ENCODE measurements at places on chromosomes 2 and 18. TPM values are rescaled to one million over a fixed set of nuclear protein-coding genes. Genes with fewer than 3 reads are reported as not detected.

DNA sequence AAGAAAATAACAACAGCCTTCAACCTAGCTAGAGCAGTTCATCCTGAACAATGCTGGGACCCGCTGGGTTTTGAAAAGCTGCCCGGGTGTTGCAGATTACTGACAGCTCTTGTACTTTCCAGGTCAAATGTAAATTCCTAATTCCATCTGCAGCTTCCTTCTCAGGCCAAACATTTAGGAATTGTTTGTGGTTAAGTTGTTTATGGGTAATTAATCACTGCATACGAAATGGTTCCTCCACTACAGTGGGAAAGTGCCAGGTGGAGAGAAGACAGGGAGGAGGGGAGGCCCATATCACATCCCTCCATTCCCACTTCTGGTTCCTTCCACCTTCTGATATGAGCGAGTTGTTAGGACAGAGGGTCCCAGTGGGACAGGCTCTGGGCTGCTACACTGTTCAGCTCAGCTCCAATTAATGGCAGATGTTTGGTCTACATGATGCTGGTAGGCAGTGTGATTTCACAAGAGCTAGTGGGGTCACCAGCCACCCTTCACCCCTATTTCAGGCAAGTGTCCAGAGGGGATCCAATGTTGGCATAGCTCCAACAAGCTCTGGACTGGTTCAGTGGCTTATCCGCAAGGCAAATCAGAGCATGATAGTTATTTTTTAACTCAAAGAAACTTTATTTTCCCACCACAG, 112.9 kb upstream of the ACAA2 start:
- no peak for DNase-seq

DNA sequence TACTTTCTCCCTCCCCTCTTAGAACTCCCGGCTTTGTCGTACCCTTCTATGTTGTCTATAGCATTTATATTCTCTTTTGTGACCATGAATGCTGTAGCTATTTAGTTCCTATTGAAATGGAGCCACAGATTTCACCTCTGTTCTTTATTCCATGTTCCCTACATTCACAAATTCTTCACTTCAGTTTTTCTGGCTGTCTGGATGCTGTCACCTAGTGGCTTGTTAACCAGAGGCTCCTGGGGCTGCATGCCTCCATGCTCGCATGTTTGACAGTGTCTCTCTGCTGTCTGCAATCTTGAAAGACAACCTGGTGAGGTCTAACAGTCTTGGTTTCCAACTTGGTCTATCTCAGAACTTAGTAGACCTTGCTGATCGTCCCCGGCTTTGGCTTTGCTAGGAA, 48.2 kb downstream of the CFAP221 start:
- DNase-seq: no peak

- DNase-seq: no peak
These were observed 321.2 kb upstream of the FANCL start for GRCh38 chr2:58562276-58562675.

DNA sequence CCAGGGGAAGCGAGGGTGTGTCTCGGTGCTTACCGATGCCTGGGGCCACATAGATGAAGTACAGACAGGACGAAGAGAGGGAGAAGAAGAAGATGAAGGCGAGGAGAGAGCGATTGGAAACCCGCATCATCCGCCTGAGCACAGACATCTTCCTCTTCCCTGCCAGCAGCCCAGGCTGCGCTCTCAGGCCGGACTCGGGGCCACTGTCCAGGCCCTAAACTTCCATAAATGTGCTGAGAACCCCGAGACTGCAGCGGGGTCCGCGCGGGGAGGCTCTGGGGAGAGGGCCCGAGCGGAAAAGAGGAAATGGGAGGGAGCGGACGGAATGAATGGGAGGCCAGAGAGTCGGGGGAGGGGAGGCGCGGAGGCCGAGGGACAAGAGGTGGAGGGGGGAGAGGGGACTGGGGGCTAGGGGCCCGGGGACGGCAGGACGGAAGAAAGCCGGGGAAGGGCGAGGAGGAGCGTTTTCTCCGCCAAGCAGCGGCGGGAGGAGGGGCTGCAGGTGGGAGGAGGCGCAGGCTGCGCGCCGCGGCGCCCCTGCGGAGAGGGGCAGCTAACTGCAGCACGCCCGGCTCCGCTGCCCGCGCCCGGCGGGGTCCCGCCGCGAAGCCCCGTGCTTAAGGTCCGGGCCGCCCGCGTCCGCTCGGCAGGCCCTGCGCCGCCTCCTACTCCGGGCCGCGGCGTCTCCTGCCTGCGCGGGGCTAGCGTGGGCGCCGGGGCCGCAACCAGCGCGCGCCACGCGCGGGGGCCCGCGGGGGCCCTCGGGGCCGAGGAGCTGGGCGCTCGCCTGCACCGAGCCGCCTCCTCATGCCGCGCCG, at the start of gene B4GALT6:
B4GALT6 (minus strand) TSS at position 303 of the 818 bp plus-strand sequence; CDS start at position 148, 155 bp downstream.
- peak; percentile 43 for DNase-seq

- DNase-seq: no peak
These were observed 22.3 kb upstream of the CAVIN2 start for GRCh38 chr2:191869178-191869577.

Gene DYNAP
- not detected for polyA plus RNA-seq

Gene SP3
- polyA plus RNA-seq: 71.9 TPM

- DNase-seq: no peak
These were observed 59.5 kb downstream of the DPYSL5 start for GRCh38 chr2:26907416-26907815.

- DNase-seq: no peak
These were observed 92.7 kb downstream of the PIK3C3 start for GRCh38 chr18:42047721-42048120.

Gene FLACC1
- 1.1 TPM for polyA plus RNA-seq

DNA sequence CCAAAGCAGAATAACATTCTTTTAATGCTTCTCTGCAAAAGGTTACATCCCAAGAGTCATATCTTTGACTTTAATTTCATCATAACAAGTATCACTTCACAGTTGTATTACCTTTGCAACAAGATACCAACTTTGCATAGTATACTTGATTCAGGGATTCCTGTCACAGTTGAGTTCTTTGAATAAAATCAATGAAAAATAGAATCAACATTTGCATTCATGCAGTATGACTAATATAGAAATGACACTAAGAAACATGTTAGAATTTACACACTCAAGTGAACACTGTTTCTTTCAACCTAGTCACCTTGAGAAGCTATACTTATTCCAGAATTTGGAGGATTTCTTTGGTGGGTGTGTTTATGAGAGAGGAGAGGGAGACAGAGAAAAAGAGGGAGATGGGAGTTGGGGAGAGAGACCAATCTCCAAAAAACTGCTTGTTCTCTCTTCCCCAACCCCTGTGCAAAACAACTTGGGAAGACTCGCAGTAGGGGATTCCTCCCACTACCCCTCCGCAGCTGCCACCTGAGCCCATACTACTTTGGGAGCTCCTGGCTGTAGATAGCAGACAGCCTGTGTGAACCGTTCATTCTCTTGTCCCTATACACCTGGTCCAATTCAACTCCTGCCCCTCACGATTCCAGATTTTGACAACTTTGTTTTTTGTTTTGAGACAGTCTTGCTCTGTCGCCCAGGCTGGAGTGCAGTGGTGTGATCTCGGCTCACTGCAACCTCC, 57.7 kb downstream of the PELI1 start:
- no peak for DNase-seq

GRCh38 chr2:2482851-2483250, 151.8 kb upstream of the MYT1L start:
- no peak for DNase-seq

Gene TAF1B
- polyA plus RNA-seq: 18.3 TPM
